ENCODE measurements at places on chromosomes 16 and 17. TPM values are rescaled to one million over a fixed set of nuclear protein-coding genes. Genes with fewer than 3 reads are reported as not detected.

The ACBD4 gene
- polyA plus RNA-seq, result 15.0 TPM

The JPT1 gene
- polyA plus RNA-seq, result 123 TPM

The CTRB1 gene
- not detected for polyA plus RNA-seq

The C17orf78 gene
- not detected for polyA plus RNA-seq

The DPEP2NB gene
- polyA plus RNA-seq, result not detected

The CTF1 gene
- not detected for polyA plus RNA-seq

The CHAD gene
- not detected for polyA plus RNA-seq

The NGFR gene
- 0.37 TPM for polyA plus RNA-seq

The LGALS9C gene
- polyA plus RNA-seq, result not detected

The KRTAP2-3 gene
- not detected for polyA plus RNA-seq

The RAB40B gene
- 4.3 TPM for polyA plus RNA-seq

The KRTAP9-2 gene
- not detected for polyA plus RNA-seq

The TAC4 gene
- polyA plus RNA-seq, result not detected

The IKZF3 gene
- polyA plus RNA-seq, result 138 TPM

The RHBDL1 gene
- 0.29 TPM for polyA plus RNA-seq

The TMEM88 gene
- polyA plus RNA-seq, result not detected

The GLTPD2 gene
- not detected for polyA plus RNA-seq

The FOXN1 gene
- not detected for polyA plus RNA-seq

The MYH13 gene
- not detected for polyA plus RNA-seq

The NPIPA3 gene
- polyA plus RNA-seq, result not detected

The CPNE7 gene
- polyA plus RNA-seq, result 12.9 TPM

The PIRT gene
- polyA plus RNA-seq, result not detected

The HBA2 gene
- 5.8 TPM for polyA plus RNA-seq

The KRT33A gene
- polyA plus RNA-seq, result not detected

The CACNG1 gene
- polyA plus RNA-seq, result not detected

The CAVIN1 gene
- not detected for polyA plus RNA-seq

The SLC13A2 gene
- not detected for polyA plus RNA-seq

The HES7 gene
- not detected for polyA plus RNA-seq

The PRR35 gene
- not detected for polyA plus RNA-seq

The ITGAX gene
- polyA plus RNA-seq, result 0.46 TPM

The PPY gene
- not detected for polyA plus RNA-seq

The PLXDC1 gene
- 10.3 TPM for polyA plus RNA-seq

The KRT20 gene
- polyA plus RNA-seq, result not detected

The PRSS36 gene
- 3.1 TPM for polyA plus RNA-seq

The SOX15 gene
- polyA plus RNA-seq, result not detected

The CCL1 gene
- polyA plus RNA-seq, result not detected

The ABCC3 gene
- polyA plus RNA-seq, result not detected

The SLC6A2 gene
- not detected for polyA plus RNA-seq

The TNP2 gene
- polyA plus RNA-seq, result not detected

The RUNDC3A gene
- polyA plus RNA-seq, result not detected

The SALL1 gene
- not detected for polyA plus RNA-seq

Measured in CD8-positive, alpha-beta memory T cell (primary cell).